Muscle of back (tissue), 13 donors: ENCODE measurements at places on chromosomes 3 and 15. TPM values are rescaled to one million over a fixed set of nuclear protein-coding genes. Genes with fewer than 3 reads are reported as not detected.

Gene DLL4
- polyA plus RNA-seq: 11.8 TPM

Gene SLTM
- 56.8 TPM for polyA plus RNA-seq

Gene TBC1D5
- 32.4 TPM for polyA plus RNA-seq

Gene C3orf18
- 21.5 TPM for polyA plus RNA-seq
